Hindlimb muscle (tissue), 1 donor: ENCODE measurements at places on chromosomes 2 and 18. TPM values are rescaled to one million over a fixed set of nuclear protein-coding genes. Genes with fewer than 3 reads are reported as not detected.
A peak's percentile ranks its signal among the peaks of the same experiment; 100 is the strongest.

GRCh38 chr2:25375989-25376545, 34.3 kb upstream of the DNMT3A start:
- DNase-seq: no peak

GRCh38 chr2:71716697-71717624, 263.6 kb downstream of the DYSF start:
- peak; percentile 45 for DNase-seq

DNA sequence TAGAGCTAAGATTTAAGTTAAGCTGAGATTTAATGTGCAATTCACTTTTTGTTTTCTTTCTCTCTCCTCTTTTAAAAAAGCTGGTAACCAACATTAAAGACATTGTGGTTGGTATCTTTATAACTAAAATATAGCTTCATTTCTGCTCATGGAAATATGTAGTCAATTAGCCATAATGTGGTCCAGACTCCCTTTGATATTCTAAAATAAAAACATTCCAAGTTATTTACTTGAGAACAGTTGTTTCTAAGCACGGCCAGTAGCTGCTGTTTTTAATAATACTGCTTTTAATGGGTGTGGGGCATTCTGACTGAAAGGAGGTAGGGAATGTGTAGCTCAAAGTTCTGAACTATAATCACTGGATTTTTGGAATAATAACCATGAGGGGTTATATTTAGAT, 183.3 kb upstream of the FBXO11 start:
- no peak for DNase-seq

The REEP1 gene
- polyA plus RNA-seq: 88.7 TPM

GRCh38 chr2:20638014-20638413, 12.9 kb downstream of the HS1BP3 start:
- DNase-seq: no peak

DNA sequence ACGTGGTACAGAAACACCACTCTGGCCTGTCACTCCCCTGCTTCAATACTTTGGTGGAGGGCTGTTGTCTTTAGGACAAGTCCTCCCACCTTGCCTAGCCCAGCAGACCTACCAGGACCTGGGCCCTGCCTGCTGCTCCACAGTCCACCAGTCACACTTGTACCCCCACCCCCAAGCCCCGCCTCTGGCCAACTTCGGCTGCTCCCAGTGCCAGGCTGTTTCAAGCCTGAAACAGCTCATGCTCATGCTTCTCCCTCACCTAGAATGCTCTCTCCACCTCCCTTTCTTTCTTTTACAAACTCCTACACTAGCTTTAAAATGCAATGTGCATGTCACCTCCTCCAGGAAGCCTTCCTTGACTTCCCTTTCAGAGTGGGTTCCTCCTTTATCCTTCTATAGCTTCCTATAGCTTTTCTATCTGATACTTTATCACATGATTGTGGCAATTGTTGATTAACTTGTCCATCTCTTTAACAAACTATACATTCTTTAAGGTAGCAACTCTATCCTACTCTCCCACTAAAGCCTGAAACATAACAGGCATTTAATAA, 4.8 kb upstream of the OXER1 start:
- no peak for DNase-seq

- no peak for DNase-seq
Observed at GRCh38 chr2:15181092-15181745, 379.9 kb downstream of the NBAS start.

The OSBPL6 gene
- polyA plus RNA-seq: 4.6 TPM
